IMR-90 (cell line): ENCODE measurements at places on chromosomes 6 and 20. TPM values are rescaled to one million over a fixed set of nuclear protein-coding genes. Genes with fewer than 3 reads are reported as not detected.

The SUMO4 gene
- total RNA-seq = 1.9 and 2.2 TPM in 2 replicates

The C6orf15 gene
- total RNA-seq = not detected in 2 replicates

The PPP1R16B gene
- not detected in 2 replicates for total RNA-seq

The HDGFL1 gene
- total RNA-seq = not detected in 2 replicates

The APCDD1L gene
- total RNA-seq = 2.2 and 2.5 TPM in 2 replicates

The PNLDC1 gene
- not detected in 2 replicates for total RNA-seq

The SULF2 gene
- total RNA-seq = 0.28 and 0.54 TPM in 2 replicates

The FAM83D gene
- total RNA-seq = 20.4 and 23.1 TPM in 2 replicates

The RBM24 gene
- total RNA-seq = 4.1 and 6.7 TPM in 2 replicates

- DNase-seq = peak; percentile 97
These were observed 118.9 kb downstream of the QKI start for GRCh38 chr6:163533443-163533842.

GRCh38 chr6:89927791-89928550 is 33.7 kb downstream of the GJA10 start:
- peak; percentile 36 for DNase-seq

GRCh38 chr20:51218603-51219002 is 195.7 kb upstream of the KCNG1 start:
- DNase-seq = no peak

GRCh38 chr6:74875193-74875592 is 330.7 kb downstream of the COL12A1 start:
- DNase-seq = no peak

DNA sequence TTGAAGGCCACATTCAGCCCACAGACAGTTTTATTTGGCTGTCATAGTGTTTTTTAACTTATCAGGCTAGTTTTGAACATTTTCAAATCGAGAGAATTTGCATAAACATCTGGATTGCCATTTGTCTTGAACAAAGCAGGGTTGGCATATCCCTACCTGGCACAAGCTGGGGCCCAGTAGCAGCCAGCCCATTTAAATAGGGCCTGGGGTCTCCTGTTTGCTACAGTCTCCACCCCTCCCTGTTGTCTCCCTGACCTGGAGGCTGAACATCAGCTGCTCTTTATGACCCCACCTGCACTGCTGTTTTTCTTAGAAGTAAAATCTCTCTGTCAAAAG is 10.5 kb downstream of the BCAS4 start:
- no peak for DNase-seq

DNA sequence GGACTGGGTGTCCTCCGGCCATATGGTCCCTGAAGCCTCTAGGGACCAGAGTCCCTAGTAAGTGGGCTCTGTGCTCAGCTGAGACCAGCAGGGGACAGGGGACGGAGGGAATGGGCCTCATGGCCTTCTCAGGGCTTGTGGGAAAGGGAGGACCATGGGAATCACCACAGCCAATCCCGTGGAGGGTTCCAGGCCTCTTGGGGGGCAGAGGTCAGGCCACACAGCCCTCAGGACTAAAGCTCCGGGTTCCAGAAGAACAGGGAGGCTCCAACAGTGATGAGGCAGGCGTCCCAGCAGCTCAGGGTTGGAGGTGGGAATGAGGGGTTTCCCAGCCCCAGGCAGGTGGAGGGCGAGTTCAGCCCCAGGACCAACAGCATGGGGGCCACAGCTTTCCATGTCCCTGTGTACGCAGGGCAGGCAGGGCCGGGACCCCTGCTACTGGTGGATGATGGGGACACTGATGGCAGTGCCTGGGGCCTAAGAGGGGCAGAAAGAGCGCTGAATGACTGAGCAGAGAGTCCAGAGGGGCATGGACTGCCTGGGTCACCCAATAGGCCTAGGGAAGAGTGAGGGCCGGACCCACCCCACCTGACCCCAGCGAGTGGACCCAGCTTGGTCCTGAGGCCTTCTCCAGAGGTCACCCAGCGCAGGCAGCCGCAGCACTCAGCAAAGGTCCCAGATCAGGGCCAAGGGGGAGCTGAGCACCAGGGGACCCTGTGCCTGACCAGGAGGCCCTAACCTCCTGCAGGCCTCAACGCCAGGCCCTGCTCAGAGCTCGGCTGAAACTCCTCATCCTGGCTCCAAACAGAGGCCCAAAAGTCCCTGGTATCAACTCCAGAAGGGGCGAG is 8.8 kb downstream of the MYL9 start:
- no peak for DNase-seq

- no peak for DNase-seq
These were observed 232.4 kb downstream of the FOXA2 start for GRCh38 chr20:22352019-22352418.

- DNase-seq = no peak
These were observed 31.4 kb downstream of the SLC35F1 start for GRCh38 chr6:117938311-117938995.

DNA sequence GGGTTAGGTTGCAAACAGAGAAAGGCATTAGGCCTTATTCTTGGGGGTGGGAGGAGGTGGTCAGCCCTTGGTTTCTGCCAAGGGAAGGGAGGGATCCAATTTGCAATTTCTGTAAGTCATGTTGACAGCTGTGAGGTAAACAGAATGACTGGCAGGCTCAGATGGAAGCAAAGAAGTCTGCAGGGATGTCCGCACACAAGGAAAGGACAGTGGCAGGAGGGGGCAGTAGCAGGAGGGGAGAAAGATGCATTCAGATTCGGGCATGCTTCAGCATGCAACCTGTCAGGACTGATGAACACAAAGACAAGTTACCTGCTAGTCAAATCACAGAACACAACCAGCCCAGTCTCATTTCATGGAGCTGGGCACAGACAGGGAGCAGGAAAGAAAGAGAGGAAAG is 217.9 kb upstream of the FOXA2 start:
- DNase-seq = no peak

DNA sequence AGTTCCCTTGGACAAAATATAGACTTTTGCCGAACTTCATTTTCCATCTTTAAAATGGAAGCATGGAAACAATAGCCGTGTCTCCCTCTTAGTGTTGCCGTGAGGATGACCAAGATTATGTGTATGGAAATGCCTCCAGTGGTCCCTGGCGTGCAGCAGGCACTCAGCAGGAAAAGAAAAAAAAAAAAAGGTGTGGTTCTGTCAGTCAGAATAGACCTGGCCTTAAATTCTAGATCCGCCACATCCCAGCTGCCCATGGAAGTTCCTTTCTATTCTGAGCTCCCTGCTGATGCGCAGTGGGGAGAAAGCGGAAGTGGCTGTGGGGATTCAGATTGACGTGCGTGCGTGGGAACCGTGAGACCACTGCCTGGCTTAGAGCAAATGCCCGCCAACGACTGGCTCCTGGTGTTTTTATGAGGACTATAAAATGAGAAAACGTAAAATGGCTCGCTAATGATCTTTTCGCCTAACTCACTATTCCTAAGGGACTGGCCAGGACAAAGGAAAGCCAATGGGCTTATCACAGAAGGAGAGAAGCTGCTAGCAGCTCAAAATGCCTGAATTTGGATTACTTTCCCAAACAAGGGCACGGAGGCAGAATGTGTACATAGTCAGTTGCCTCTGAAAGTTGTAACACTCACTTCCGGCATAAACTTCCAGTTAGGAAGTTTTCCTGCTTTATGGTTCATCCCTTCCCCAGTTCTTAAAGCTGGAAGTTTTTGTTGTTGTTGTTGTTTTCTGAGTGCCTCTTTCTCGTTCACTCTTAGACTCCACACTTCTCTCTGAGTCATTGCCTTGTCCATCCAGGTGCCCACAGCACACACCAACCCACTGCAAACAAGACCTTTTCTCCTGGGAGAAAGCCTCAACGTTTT is 11.4 kb upstream of the PDE10A start:
- DNase-seq = no peak

DNA sequence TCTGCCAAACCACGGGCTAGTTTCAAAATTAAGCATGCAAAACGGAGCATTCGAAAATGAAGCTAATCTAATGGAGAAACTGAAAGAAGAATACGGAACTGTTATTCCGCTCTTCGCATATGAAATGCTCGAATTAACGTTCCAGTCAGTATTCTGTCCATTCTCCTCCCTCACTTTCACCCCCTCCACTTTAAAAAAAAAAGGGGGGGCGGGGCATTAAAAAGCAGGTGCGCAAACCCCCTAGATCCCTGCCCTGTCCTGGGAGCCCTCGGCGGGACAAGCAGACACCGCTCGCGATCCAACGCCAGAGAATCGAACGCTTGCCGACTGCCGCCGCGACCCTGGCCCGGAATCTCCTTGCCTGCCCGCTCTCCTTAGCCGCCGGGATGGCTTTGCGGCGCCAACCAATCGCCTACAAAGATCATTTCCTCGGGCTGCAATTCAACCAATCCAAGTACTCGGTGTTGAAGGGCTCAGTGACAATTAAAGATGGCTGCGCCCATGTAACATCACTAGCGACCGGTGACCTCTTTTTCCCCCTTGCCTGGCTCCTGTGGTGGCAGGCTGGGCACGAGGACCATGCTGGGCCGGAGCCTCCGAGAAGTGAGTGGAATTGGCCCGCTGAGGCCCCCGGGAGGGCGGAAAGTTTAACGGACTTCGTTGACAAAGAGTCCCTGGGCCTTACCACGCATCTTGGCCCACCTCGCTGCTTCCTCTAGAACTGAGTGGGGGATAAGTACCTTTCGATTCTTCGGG is at the start of the genes QRSL1 and RTN4IP1:
Gene QRSL1 (plus strand): TSS at position 476 of the 756 bp plus-strand sequence. CDS start 104 bp downstream, at position 580.
Gene RTN4IP1 (minus strand): TSS at position 396 of the 756 bp plus-strand sequence. CDS start 477 bp downstream, outside the sequence.
- DNase-seq = peak; percentile 92

- no peak for DNase-seq
These were observed 218.3 kb downstream of the ALDH8A1 start for GRCh38 chr6:134731615-134732014.

DNA sequence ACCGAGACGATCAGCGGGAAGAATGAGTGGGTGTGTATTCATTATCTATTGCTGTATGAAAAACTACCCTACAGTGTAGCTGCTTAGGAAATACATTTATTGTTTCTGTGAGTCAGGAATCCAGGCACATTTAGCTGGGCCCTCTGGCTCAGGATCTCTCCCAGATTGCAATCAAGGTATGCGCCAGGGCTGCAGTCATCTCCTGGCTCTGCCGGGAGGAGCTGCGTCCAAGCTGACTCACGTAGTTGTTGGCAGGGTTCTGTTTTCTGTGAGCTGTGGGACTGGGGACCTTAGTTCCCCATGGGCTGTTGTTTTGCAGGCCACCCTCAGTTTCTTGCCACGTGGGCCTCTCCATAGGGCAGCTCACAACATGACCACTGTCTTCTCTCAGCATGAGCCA is 68.2 kb upstream of the FUCA2 start:
- DNase-seq = peak; percentile 95

GRCh38 chr6:15877231-15877630 is 214.4 kb upstream of the DTNBP1 start:
- DNase-seq = no peak

DNA sequence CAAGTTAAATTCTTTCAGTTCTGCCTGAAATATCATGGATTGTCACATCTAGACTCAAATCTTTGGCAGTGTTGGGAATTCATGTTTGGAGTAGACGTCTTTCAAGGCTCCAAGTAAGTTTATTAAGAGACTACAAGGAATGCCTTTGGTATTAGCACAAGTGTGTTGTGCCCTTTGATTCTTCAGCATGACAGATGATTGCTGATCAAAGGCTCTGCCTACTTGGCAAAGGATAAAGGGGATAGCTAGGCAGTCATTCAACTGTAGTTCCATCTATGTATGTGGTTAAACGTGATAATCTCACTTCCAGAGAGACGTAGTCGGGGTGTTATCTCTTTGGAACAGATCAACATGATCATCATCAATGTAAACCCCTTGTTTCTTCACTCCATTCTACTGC is 86.2 kb downstream of the SPTLC3 start:
- DNase-seq = no peak

- DNase-seq = no peak
These were observed 246.4 kb downstream of the PHACTR1 start for GRCh38 chr6:12962987-12963386.

GRCh38 chr20:19692100-19692499 is 66.0 kb upstream of the RIN2 start:
- peak; percentile 62 for DNase-seq

- DNase-seq = peak; percentile 93
These were observed 60.6 kb downstream of the TOX2 start for GRCh38 chr20:43975096-43975768.

DNA sequence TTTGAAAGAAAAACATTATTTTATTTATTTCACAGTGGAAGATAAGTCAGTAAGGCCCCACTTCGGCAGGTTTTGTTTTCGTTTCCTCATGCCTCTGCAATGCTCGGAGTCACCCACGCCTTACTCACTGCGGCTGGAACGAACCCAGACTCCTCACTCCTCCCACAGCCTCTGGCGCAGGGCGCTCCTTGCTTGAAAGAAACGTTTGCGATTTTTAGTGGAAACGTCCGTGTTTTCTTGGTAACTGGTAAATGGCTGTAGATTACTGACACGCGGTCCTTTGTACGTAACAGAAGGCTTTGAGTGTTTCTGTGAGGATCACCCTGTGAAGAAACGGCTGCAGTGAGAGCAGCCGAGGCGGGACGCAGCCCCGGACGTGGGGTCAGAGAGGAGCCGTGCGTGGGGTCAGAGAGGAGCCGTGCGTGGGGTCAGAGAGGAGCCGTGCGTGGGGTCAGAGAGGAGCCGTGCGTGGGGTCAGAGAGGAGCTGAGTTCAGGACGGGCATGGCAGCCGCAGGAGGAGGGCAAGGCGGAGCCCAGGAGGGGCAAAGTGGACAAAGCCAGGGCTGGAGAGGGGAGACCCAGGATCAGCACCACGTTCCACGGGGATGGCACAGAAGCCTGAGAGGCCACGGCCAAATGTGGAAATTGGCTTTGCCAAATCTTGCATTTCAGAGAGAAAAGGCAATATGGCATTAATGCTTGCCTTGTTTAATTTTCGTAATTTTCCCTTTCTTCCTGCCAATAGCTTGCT is 198.6 kb upstream of the THBS2 start:
- DNase-seq = peak; percentile 97

- DNase-seq = no peak
These were observed 7.5 kb upstream of the IFNGR1 start for GRCh38 chr6:137226697-137227096.

DNA sequence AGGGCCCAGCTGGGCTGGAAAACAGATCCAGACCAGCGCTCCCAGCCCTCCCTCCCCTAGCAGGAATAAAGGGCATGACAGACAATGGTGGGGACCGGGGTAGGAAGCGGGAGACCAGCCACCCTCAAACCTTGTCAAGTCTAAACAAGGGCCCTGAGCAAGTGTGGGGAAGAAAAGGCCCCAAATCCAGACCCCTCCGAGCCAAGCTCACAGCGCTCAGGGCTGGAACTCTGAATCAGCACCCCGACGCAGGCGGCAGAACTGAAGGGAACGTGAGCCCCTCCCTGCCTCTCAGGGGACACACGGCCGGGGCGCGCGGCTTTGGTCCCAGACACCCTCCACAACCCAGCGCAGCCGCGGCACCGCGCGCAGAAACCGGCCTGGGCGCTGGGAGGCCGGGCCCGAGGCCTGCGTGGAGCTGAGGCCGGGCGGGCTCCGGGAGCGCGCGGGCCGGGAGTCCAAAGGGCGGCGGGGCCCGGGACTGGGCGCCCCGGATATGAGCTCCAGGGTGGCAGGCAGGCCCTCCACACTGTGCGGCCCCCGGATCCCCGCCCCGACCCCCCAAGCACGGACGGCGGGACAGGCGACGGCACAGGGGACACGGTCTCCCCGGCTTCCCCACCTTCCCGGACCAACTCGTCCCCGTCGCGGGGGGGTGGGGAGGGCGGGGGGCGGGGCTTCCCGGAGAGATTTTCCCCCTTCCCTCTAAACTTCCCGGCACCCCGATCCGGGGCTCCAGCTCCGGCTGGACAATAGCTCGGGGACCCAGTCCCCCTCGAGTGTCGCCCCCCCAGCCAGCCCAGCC is 641 bp downstream of the TEAD3 start:
- no peak for DNase-seq

GRCh38 chr6:154848580-154848979 is 115.4 kb downstream of the SCAF8 start:
- peak; percentile 10 for DNase-seq
